Stimulated activated CD4-positive, alpha-beta T cell treated with anti-CD3 and anti-CD28 coated beads, Interleukin-15, amount 100 ng/mL, for 1 hour (primary cell): ENCODE measurements at places on chromosomes 7 and 10.

DNA sequence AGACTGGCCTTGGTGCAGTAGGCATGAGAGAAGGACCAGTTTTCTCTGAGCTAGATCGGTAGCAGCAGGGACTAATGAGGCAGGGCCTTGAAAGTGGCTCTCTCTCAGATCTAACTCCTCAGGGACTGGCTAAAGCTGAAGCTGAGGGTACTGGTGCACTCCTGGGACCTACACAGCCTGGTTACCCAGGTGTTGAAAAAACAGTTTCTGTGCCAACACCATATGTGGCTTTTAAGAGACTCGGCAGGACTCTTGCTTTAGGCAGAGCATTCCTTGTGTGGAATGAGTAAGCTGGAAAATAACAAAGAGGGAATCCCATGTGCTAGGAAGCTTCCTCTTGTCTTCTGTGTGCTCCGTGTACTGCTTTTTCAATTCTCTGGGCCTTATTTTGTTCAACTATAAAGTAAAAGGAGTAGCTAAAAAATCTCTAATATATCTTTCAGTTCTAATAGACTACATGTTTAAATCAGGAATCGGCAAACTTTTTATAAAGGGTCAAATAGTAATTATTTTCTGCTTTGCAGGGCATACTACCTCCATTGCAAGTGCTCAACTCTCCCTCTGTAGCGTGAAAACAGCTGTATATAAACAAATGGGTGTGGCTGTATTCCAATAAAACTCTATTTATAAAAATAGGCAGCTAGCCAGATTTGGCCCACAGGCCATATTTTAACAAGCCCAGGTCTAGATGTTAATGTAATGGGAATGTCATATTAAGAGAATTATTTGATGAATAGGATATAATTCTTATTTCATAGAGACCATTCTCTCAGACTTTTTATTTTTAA is 186.1 kb upstream of the KAT6B start:
- DNase-seq: no peak

DNA sequence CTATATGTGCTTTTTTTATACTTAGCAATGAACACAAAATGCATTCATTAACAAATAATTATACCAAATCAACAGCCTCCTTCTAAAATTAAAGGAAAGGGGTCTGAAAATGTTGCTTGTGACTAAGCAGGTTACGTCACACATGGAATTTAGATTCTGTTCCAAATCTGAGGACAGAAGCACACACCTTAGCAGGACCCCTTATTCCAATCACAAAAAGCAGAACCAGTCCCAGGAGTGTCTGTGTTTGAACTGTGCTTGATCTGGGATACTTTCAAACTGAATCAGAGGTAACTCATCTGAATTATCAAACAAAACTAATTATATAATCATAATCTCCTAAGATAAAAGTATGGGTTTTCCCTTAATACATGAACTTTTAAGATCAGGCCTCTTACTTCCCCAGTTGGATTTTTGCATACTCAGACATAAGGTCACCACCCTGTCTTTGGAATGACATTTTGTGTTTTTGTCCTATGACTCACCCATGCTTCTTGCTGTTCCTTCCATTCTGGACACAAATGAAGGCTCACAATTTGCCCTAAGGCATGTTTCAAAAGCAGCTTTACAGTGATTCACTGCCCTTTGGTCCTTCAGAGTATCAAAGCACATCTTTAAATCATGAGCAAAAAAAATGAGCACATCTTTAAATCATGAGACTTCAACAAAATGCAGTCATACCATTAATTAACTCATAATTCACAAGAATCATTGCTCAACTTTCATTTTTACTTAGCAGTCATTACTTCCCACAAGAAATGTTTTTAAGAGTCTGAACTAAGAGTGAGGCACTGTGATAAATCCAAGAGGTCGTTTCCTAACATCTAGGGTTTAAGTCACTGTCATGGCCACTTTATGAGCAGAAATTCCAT is 35.5 kb downstream of the SEMA3C start:
- no peak for DNase-seq

GRCh38 chr10:79387974-79388850 is 40.9 kb downstream of the PPIF start:
- no peak for DNase-seq

DNA sequence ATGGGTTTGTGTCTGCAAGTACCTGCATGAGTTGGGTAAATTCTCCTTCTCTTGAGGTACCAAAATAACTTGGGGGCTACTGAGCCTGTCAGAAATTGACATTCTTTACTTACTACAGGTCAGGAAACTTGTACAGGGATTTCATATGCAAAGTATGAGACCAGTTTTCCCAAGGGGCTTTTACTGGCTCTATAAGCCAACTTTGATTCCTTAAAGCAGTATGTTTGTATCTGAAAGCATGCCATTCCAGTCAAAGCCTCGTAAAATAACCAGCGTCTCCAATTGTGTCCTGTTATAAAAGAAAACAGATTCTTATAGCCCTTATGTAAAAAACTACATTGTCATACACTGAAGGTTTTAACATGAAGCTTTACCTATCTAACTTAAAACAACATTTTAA is 90.2 kb downstream of the ZNF467 start:
- no peak for DNase-seq

GRCh38 chr7:70392256-70392876 is 739.6 kb upstream of the GALNT17 start:
- DNase-seq: no peak

- DNase-seq: no peak
Observed at GRCh38 chr10:110487411-110488331, 10.0 kb upstream of the DUSP5 start.

- DNase-seq: no peak
Observed at GRCh38 chr10:34075254-34075926, 739.7 kb downstream of the PARD3 start.

DNA sequence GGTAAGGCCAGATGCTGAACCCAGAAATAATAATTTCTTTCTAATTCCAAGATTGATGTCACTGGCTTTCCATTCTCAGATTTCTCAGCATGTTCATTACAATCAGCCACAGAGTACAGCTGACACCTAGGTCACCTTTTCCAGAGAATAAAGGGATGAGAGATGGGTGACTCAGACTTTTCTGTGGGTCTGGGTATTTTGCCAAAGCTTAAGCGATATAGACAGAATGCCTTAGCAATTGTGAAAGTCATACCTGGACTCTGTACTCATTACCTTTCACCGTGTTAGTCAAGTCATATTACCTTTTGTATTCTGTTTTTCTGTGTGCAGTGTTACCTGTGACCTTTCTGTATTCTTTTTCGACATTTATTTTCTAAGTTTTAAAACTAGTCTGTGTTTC is 10.6 kb upstream of the PRTFDC1 start:
- DNase-seq: no peak

DNA sequence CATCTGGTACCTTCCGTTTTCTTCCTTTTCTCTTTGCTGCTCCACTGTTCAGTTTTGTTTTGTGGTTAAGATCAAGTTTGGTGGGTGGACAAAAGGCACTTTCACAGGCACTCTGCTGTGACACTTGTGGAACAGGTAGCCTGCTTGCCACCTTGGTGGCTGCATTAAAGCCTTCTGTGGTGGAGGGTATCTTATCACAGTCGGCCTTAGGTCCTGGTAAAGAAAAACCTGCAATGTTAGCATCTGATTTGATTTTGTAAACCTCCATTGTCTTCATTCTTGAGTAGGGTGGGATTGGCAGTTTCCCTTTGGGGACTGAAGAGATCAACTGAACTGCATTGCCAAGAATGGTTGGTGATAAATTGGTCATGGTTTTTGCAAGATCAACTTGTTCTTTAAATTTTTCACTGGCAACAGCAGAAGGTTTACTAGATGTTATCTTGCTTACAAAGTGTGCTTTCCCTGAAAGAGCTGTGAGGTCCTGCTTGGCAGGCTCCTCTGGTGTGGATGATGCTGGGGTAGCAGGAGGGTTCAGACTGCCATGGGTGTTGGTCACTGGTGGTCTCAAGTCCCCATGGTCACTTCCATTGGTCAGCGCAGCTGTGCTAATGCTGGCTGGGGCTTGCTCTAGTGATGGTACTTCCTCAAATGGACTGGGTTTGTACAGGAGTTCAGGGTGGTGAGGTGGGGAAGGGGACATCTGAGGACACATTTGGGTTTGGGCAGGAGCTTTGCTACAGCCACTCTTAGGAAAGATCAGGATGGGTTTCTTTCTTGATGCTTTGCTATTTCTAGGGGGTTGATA is 182.2 kb downstream of the ZNF438 start:
- no peak for DNase-seq

GRCh38 chr10:124048371-124049290 is 44.8 kb downstream of the CHST15 start:
- no peak for DNase-seq

DNA sequence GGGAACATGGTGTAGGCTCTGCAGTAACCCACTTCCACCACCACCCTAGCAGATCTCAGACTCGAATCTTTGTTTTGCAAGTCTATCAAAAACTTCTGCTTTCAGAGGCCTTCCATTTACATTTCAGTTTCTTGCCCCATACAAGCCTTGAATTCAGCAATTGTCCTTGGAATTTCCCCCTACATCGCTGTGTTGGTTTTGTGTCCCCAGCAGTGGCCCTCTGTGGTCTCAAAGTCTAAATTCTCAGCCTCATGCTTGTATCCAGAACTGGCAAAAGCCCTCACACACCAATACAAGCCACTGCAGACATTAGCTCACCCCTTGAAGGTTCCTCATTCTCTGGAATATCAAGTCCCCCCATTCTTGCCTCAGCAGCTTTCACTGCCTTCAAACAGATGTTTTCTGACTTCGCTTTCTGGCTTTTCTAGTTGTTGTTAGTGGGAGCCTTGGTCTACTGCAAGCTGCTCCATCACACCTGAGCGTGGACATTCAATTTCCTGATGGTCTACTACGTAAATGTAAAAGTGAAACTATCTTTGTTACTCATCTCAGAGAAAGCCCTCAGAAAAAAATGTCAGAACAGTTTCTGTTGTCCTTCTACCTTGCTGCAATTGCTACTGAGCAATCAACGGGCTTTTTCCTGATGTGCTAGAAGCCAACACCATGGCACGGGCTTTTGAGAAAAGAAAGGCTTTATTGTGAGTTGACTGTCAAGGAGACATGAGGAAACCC is 1.8 kb upstream of the NUB1 start:
- no peak for DNase-seq

DNA sequence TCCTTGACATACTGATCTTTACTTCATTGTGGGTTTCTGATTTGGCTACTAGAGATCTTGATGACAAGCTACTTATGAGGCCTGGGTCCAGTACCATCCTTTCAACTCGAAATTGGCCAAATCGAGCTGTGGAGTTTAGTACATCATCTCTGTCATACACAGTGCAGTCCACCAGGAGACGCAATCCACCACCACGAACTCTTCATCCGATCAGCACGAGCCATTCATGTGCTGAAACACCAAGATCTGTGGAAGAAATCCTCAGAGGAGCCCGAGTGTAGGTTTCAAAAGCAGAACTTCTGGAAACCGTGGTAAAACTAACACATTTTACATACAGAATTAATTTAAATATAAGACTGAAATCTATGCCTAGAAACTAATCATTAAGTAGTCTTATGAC is 14.2 kb downstream of the DNAJC9 start:
- DNase-seq: no peak

DNA sequence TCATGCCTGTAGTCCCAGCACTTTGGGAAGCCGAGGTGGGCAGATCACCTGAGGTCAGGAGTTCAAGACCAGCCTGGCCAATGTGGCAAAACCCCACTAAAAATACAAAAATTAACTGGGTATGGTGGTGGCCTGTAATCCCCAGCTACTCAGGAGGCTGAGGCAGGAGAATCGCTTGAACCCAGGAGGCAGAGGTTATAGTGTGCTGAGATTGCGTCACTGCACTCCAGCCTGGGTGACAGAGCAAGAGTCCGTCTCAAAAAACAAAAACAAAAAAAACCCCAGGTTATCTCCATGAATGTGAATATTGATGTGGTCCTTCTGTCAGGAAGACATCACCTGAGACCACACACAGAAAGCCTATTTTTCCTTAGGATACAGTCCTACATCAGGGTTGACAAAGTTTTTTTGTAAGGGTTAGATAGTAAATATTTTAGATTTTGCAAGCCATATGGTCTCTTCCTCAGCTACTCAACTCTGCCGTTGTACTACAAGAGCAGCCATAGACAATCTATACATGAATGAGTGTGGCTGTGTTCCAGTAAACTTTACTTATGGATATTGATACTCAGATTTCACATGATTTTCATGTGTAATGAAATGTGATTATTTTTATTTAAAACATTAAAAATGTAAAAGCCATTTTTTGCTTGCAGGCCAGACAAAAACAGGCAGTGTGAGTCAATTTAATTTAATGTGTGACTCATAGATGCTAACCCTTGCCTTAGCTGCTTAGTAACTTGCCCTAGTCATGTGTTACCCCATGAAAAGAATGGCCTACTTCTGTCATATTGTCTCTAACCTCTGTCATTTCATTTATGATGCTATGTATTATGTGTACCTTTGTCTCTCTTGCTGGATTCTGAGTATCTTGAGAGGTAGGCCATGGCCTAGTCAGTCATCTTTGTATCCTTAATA is 78.1 kb downstream of the TPST1 start:
- DNase-seq: no peak

- no peak for DNase-seq
Observed at GRCh38 chr7:139370301-139370942, 10.7 kb downstream of the LUC7L2 start.

- DNase-seq: no peak
Observed at GRCh38 chr7:75967487-75967997, 26.9 kb downstream of the TMEM120A start.

DNA sequence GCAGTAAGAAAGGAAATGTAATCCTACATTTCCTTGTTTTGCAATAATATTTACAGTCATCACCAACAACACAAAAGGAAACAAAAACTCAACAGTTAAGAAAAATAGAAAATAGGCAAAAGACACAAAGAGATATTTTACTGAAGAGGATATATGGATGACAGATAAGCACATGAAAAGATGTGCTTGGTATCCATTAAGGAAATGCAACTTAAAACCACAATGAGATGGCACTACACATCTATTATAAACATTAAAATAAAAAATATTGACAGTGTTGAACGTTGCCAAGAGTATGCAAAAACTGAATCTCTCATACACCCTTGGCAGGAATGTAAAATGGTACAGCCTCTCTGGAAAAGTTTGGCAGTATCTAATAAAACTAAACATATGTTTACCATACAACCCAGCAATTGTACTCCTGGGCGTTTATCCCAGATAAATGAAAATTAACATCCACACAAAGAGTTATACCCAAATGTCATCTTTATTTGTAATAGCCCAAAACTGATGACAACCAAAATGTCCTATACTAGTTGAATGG is 5.4 kb downstream of the CEP41 start:
- no peak for DNase-seq

DNA sequence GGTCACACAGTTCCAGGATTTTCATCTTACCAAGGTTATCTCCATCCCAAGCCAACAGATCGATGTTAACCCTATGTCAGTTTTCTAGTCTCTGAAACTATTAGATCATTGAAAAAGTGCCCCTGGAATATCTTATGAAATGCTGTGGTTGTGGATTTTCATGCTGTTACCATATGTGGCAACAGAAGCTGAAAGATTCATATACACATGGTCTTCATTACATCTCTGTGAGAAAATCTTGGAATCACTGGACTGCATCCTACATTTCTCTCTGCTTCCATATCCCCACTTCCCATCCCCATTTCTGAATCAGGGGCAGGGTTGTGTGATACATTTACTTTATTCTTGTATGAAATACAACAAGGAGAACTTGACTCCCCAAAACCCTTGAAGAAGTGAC is 146.1 kb downstream of the SLC16A9 start:
- DNase-seq: no peak
